ENCODE measurements at places on chromosomes 1 and 21. TPM values are rescaled to one million over a fixed set of nuclear protein-coding genes. Genes with fewer than 3 reads are reported as not detected.

- no peak for DNase-seq
Measured at GRCh38 chr1:191388283-191388682, 770.0 kb upstream of the RGS18 start.

DNA sequence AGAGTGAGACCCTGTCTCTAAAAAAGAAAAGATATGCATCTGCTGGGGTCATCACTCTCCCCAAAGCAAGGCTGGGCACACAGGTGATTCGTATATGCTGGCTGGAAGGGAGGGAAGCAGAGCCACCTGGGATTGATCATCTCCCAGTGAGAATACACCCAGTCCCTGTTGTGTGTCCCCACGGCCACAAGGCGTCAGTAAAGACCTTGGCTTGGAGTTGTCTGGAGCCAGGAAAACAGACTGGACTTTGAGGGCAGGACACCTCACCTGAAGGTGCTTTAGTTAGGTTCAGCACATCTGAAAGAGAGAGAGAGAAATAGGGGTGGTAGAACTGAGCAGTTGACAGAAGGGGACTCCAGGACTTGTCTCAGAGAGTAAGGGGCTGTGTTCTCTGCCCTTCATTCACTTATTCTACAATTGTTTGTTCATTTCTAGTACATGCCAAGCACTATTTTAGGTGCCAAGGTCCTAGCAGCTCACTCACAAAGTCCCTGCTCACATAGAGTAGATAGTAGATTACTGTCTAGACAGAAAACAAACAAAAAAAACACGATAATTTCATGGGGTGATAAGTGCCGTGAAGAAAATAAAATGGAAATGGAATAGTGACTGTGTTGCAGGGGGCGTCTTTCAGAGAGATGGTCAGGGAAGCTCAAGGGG, 13.5 kb downstream of the CITED4 start:
- peak; percentile 78 for DNase-seq

The ETNK2 gene
- total RNA-seq = 13.8 TPM

- no peak for DNase-seq
Measured at GRCh38 chr1:76038287-76039004, 36.1 kb upstream of the ST6GALNAC3 start.

DNA sequence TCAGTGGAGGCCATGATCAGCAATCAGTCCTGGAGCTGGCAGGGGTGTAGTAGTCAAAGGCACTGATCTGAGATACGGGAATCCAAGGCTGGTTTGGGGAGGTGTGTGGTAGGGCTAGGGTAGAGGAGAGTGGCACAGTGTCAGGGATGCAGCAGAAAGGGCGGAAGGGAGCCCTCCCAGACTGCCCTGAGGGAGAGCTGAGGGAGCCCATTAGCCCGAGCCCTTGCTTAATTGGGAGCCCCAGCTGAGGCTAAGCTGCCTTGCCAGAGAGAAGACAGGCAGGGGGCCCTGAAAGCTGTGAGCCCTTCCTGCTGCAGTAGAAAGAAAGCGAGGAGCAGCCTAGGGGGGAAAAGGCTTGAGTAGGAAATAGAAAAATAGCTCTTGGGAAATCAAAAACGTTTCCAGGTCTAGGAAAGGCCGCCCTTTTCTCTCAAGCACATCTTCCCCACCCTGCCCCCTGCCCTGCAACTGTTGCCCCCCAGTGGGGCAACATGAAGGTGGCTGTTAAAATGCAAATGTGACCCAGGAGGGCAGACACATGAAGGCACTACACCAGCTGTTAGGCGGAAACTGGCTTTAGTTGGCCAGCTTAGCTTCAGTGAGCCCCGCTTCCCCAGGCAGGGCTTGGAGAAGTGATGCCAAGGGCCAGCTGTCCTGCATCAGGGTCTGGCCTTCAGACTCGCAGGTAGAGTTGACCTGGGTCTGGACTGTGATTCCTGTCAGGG, 106.2 kb downstream of the UCK2 start:
- DNase-seq = no peak

DNA sequence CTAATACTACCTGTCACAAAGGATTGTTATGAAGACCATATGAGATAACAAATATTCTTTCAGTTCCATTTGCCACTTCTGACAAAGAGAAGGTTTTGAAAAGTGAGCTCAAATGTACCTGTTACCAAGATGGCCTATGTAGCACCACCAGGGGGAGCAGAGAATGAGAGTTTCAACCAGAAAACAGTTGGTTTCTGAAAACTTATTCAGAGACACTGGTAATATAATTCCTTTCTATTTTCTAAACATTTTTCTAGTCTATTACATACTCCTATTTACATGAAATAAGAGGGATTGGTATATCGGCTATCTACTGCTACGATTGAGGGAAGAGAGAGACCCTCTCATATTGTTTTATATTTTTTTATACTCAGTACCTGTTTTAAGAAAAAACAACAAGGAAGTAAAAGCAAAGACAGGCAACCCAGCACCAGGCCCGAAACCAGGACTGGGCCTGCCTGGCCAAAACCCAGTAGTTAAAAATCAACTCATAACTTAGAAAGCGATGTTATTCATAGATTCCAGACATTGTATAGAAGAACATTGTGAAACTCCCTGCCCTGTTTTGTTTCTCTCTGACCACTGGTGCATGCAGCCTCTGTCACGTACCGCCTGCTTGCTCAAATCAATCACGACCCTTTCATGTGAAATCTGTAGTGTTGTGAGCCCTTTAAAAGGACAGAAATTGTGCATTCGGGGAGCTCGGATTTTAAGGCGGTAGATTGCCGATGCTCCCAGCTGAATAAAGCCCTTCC, 48.3 kb downstream of the IL23R start:
- DNase-seq = no peak

DNA sequence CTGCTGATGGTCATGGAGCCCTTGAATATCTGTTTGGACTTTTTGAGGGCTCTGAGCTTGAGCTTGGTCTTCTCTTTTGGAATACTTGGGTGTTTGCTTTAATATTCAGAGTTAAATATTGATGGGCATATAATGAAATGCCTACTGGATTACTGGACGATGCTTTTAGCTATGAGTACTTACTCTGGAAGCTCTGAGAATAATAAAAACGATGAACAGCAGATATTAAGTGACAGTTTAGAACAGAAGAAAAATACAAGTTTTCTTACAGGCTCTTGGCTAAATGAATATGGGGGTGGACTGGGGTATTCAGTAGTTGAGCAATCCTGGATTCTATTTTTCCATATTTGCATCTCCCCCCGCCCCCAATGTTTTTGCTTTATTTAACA, 20.7 kb downstream of the GALNT2 start:
- no peak for DNase-seq

GRCh38 chr1:221987860-221988520, 246.1 kb upstream of the DUSP10 start:
- no peak for DNase-seq
